ENCODE measurements at places on chromosomes 7 and 10.
A peak's percentile ranks its signal among the peaks of the same experiment; 100 is the strongest.

DNA sequence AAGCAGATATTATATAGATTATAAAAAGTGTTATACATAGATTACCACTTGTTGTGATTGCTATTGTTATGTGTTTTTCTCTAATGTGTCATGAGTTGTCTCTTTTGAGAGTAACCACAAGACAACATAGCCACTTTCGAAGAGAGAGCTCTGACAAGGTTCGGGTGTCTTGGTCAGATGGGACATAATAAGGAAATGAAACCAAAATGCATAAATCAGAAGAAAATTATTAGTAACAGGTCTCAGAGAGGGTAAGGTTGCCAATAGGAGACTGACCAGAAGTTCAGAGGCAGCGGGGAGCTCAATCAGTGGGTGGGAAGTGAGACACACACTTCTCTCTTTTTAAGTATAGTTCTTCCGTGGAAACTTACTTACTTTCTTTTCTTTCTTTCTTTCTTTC is 639.2 kb upstream of the POT1 start:
- no peak for DNase-seq

DNA sequence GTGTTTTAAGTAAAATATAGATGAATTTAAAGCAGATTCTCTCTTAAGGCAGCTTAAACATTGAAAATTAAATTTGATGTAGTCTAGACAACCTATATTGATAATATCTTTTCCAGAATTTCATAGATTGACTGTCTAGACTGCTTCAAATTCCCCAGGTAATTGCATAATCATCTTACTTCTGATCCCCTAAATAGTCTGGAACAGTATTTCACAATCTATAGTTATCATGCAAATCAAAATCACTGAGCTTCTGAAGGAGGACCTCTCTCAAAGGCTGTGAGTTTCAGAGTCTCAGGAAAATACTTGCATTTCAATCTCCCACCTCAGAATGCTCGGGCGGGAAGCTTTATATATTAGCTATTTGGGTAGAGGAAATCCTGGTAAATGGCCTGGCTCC is 87.3 kb downstream of the SEMA3A start:
- DNase-seq, result no peak

GRCh38 chr7:116736927-116737715 is 65.1 kb downstream of the MET start:
- DNase-seq, result peak; percentile 86

DNA sequence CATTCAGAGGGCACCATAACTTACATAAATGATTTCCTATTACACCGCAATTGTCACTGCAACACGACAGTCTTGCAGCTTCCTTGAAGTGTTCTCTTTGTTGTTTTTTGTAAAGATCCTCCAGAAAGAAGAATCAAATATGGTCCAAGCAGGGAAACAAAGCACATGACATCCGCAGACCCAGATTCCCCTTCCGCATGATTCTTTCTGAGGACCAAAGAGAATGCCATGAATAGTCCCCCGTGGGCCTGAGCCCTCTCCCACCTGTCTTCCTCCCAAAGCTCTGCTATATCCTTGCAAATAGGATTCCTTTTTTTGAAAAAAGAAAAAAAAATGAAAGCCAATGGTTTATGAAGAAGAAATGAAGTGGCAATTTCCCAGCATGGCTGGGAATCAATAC is 10.8 kb downstream of the PLXNA4 start:
- DNase-seq, result no peak

GRCh38 chr10:49158404-49158803 is 24.6 kb upstream of the FAM170B start:
- no peak for DNase-seq

- DNase-seq, result no peak
These were observed 38.3 kb upstream of the TMEM140 start for GRCh38 chr7:135109562-135109961.

- no peak for DNase-seq
These were observed 28.4 kb downstream of the TBC1D12 start for GRCh38 chr10:94430701-94431100.

GRCh38 chr10:96588616-96589419 is 2.0 kb upstream of the TM9SF3 start:
- DNase-seq, result peak; percentile 88

- no peak for DNase-seq
These were observed 19.2 kb upstream of the SMO start for GRCh38 chr7:129169171-129169671.

DNA sequence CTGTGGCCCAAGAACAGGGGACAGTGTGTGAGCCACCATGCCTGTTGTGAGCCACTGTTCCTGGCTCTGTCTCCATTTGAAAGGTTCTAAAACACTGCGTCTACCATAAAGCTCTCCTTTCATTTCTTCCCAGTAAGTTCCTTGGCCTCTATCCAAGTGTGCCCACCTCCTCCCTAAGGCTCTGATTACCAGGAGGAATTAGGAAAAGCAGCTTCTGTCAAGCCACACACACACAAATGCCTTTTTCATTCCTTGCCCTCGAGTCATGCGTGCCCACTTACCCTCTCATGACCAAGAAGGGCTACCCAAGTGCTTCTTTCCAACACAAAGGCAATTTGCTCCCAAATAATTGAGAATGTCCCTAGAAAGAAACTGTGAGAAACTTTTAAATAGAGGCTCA is 70.8 kb upstream of the PARD3 start:
- DNase-seq, result peak; percentile 39

- no peak for DNase-seq
These were observed 30.1 kb downstream of the TMEM178B start for GRCh38 chr7:141103847-141104429.

GRCh38 chr7:52775876-52776275 is 259.6 kb upstream of the POM121L12 start:
- DNase-seq, result no peak

DNA sequence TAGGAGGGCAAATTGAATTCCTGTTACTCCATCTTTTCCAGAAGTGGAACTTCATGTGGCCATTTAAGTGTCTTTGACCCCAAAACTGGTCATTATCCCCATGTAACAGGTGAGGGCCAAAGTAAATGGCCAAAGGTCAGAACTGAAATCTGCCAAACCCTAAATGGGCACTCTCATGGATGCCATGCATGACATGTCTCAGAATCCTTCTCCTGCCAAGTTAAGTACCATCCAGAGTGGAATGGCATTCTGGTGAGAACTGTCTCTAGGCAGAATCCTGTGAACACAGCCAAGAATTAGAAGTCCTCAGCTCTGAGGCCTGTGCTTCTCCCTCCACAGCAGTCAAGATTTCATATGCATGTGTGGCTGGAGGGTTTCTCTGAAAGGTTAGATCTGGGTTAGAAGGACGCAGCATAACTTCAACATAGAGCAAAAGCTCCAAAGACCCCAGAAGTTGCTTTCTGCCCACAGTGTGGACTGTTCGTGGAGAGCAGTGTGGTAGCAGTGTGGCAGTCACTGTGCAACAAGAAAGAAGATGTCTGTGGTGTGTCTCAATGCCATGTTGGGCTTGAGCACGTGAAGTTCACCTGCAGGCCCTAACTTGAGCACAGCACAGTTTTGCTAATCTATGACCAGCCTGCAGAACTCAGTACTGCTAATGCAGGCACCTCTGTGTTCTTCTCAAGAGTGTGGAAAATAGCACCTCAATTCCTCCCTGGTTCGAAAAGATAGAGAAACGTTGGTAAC is 121.3 kb downstream of the ADCY1 start:
- no peak for DNase-seq

DNA sequence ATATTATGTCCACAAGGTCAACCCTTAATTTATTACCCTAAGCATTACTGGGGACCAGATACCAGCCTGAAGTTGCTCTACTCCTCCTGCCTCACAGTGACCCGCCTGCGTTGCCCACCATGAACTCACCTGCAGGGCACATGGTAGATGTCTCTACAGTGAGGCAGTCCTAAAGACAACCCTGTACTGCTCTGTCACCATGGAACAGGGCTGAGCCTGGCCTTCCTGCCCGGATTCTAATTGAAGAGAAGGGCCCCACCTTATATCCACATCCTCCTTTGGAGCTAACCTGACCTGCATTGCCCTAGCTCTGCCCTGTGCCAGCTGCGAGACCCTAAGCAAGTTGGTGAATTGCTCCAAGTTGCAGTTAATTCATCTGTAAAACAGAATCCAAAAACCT is 4.1 kb downstream of the SH3PXD2A start:
- DNase-seq, result no peak

DNA sequence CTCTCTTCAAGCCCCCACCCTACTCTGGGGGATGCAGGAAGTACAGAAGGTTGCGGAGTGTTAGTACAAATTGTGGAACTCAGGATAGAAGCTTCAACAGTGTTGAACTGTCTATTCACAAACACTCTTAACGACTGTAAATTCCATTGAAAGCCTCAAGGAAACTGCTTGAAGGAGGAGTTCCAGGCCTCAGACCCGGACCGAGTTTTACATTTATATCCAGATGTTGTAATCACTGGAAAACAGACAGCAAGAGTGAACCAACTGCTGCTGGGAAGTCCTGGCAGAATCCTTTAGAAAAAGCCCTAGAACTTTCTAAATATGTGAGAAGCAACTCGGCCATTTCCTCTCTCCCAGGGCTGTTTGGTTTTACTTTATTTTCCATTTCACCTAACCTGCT is 84.1 kb upstream of the LRRC18 start:
- no peak for DNase-seq

DNA sequence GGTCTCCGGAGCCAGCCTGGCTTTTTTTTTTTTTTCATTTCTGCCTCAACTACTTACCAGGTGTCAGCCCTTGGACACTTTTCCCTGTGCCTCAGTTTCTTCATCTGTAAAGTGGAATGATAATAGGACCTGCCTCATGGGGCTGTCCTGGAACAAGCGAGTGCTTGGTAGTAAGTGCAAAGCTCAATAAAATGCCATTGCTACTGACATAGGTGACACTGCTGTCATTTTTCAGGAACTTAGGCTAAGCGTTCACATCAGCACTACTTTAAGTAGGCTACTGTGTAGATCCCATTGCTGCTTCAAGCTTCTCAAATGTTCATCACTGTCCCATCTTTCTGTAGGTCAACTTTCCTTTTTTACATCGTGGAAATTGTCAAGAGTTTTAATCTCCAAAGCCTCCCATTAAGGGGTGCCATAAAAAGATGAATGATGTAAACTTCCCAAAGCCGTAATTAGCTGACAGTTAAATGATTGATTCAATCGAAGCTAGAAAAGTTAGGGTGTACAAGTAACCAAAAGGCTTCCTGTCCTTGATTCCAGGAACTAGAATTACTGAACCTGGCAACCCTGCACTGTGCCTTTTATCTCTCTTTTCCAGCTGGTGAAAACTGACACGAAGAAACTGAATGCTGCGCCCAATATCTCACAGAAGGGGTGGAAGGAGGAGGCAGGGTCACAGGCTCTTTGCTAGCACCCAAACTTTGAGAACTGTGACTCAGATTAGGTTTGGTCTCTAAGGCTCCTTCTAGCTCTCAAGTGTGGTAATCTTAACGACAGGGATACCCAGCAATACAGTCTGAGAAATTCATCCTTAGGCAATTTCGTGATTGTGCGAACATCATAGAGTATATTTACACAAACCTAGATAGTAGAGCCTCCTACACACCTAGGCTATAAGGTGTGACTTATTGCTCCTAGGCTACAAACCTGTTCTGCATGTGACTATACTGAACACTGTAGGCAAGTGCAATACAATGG is 861 bp upstream of the USP6NL start:
- no peak for DNase-seq

GRCh38 chr10:96690755-96691730 is 29.3 kb downstream of the PIK3AP1 start:
- peak; percentile 52 for DNase-seq

GRCh38 chr7:138092486-138093028 is 16.3 kb downstream of the AKR1D1 start:
- DNase-seq, result peak; percentile 63

DNA sequence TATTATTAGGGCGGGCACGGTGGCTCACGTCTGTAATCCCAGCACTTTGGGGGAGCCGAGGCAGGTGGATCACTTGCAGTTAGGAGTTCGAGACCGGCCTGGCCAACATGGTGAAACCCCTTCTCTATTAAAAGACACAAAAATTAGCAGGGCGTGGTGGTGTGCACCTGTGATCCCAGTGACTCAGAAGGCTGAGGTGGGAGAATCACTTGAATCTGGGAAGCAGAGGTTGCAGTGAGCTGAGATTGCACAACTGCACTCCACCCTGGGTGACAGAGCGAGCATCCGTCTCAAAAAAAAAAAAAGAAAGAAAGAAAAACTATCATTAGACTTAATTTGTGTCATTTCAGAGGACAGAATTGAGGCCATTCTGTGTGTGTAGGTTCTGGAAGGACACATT is 752.7 kb upstream of the GALNT17 start:
- DNase-seq, result no peak

DNA sequence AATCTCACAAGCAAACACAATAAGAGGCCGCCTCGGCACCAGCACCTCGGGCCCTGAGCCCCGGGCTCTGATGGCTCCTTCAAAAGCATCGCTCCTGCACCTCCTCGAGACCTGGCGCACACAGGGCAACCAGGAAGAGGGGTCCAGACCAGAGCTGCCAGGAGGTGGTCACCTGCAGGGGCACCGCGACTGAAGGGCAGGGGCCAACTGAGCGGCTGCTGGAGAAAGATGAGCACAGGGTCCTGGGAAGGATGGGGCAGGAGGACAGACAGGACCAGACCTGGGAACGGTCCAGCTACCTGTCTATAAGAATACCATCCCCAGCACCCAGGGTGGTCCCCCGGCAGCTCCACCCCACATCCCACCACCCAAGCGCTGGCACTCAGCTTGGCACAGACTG is 20.8 kb downstream of the MAD1L1 start:
- DNase-seq, result no peak

- peak; percentile 48 for DNase-seq
These were observed 5.9 kb upstream of the ITGA8 start for GRCh38 chr10:15725603-15726002.

DNA sequence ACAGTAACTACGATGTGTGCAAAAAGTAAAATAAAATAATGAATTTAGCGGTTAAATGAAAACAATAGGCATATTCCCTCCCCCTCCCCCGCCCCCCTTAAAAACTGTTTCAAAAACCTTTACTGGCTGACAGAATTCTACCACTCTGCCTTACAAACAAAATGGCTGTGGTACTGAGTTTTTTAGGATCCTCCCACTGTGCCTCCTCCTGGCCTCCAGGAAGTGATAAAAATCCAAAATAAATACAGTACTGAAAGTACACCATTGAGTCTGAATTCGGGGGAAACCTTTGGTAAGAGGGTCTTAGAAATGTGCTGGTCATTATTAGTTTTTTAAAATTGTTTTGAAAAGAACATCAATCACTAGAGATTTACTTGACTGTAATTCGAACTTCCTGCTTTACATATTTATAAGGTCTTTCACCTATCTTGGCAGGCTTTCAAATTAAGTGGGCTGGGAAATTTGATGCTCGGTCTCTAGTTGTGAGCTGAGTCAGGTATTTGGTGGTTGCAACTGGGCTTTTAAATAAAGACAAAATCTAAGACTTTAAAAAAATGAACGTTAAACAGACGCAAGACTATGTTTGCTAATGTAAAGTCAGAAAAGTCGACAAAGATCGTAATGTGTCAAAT is 32.5 kb upstream of the EPC1 start:
- peak; percentile 74 for DNase-seq

Data from kidney tubule cell (primary cell).